Activated T-cell treated with anti-CD3 and anti-CD28 coated beads, Interleukin-2, amount 50 U/mL, for 72 hours (primary cell): ENCODE measurements at places on chromosomes 11 and 22. TPM values are rescaled to one million over a fixed set of nuclear protein-coding genes. Genes with fewer than 3 reads are reported as not detected.
A peak's percentile ranks its signal among the peaks of the same experiment; 100 is the strongest.

DNA sequence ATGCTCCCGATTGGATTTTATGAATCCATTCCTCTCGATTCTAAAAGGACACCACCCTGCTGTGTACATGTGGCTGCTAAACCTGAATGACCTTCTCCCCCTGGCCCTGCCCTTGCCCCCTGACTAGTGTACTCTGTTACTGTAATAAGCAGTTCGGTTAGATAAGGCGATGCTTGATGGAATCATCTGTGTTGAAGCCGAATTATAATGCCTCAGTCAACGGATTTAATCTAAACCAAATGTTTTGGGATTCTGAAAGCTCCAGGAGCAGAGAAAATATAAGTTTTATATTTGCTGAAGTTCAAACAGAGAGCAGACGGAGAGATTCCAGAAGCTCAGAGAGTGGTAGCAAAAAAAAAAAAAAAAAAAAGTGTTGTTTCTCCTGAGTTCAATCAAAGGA, 275.4 kb upstream of the MPPED2 start:
- H3K4me3 ChIP-seq = no peak overlapping the region
- no peaks in the 10 kb centered on the region for H3K4me1 ChIP-seq
- DNase-seq = no peak
- no peak overlapping the region for H3K27ac ChIP-seq

- peaks cover 13% of the 10 kb centered on the region for H3K36me3 ChIP-seq
- H3K4me3 ChIP-seq = no peak overlapping the region
- H3K27ac ChIP-seq = peak overlapping the region; percentile 35
- peak; percentile 36 for DNase-seq
- peaks cover 8% of the 10 kb centered on the region for H3K27me3 ChIP-seq
Measured at GRCh38 chr11:9562716-9563115, 10.8 kb upstream of the WEE1 start.

DNA sequence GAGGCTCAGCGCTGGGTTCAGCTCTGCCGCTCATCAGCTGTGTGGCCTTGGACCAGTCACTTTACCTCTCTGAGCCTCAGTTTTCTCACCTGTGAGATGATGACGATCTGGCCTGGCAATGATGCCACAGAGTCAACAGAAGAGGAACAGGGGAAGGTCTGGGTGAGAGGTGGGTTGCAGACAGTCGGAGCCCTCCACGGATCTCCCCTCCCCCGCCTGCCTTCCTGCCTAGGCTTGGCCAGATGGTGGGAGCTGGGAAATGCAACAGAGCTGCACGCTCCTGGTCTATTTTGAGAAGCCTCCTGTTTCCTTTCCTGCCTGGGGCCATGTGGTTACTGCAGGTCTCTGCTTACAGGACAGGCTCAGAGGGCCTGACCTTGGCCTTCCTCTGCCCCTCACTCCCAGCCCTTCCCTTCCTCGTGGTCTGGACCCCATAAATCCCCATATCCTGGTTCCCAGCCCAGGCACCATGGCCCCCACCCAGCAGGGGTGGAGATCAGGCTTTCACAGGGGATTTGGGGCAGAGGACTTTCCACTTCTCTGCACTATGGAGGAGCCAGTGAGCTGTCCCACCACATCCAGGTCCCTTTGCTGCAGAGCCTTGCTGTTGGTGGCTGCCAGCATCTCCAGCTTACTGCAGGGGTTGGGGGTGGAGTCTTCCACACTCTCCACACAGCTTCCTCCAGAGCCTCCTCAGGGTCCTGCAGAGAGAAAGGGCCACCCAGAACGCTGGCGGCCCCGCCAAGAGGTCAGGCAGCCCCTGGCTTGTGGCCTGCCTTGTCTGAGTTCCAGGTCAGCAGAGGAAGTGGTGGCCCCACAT, 46.9 kb downstream of the C11orf96 start:
- no peaks in the 10 kb centered on the region for H3K36me3 ChIP-seq
- H3K27ac ChIP-seq = no peak overlapping the region
- no peak overlapping the region for H3K4me3 ChIP-seq
- H3K27me3 ChIP-seq = peaks cover 20% of the 10 kb centered on the region
- H3K4me1 ChIP-seq = no peaks in the 10 kb centered on the region

- no peak overlapping the region for H3K27ac ChIP-seq
- no peak for DNase-seq
Measured at GRCh38 chr11:63762654-63763495, 5.7 kb downstream of the ZFTA start.

DNA sequence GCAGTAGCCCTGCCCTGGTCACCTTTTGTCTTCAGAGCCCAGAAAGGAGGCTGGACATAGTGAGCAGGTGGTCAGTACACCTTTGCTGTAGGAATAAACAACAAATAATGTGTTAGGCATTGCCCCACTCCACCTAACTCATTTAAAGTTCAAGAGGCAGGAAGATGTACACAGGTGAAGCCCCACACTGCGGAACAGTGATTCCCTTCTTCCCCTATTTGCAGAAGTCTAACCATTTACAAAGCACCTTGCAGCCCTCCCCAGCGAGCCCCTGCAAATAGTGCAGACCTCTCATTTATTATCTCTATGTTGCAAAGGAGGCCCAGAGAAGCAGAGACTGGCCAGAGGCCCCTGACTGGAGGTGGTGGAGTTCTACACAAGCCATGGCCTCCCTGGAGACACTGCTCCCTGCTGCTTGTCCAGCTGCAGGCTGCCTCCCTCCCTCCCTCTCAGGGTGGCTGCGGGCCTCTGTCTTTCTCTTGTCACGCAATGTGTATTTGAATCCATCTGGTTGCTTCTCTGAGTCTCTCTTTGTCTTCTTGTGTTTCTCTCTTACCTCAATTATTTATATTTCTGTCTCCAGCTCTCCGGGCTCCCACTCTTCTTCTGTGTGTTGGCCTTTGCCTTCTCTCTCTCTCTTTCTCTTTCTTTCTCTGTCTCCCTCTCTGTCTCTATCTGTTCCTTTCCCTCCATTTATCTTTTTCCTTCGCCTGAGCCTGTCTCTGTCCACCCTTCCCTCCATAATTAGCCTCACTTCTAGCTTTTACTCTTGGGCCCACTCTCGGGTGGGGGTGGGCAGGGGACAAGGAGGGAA, 59.1 kb upstream of the PRDM11 start:
- H3K36me3 ChIP-seq = peaks cover 4% of the 10 kb centered on the region
- no peaks in the 10 kb centered on the region for H3K27me3 ChIP-seq
- H3K27ac ChIP-seq = peak overlapping the region; percentile 4
- H3K4me1 ChIP-seq = peaks cover 16% of the 10 kb centered on the region

- no peak for DNase-seq
- H3K4me1 ChIP-seq = no peaks in the 10 kb centered on the region
- H3K27ac ChIP-seq = no peak overlapping the region
Measured at GRCh38 chr11:79418241-79418640, 22.6 kb downstream of the TENM4 start.

DNA sequence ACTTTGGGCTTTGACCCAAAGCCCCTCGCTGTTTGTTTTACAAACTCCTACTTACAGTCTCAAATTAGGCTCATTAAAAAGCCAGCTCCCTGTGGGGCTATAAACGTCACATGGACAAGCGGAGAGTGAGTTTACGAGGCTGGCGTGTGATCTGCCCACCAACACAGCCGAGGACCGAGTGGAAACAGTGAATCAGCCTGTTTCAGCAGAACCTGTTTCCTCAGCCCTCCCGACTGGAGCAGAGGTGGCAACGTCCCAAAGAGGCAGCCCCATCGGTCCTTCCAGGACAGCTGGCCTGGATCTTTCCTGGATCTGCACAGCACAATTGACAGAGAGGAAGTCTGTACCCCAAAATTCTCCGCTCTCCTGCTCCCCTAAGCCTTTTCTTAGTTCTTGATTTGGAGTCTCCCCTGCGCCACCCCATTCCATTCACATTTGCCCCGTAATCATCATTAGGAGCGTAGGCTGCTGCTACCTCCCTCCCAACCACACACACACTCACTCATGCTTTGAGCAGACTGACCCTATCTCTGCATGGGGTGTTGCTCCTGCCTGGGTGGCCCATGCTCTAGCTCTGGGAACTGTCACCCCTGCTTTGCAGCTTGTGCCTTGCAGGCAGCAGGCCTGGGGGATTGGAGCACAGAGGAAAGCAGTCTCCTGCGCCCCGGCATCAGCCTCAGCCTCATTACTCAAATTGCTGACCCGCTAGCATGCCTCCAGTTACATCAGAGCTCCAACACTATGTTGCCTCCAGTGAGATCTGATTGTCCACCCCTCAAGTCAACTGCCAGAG, 117.8 kb downstream of the NAT10 start:
- DNase-seq = no peak
- H3K4me3 ChIP-seq = no peak overlapping the region
- no peak overlapping the region for H3K27ac ChIP-seq
- no peaks in the 10 kb centered on the region for H3K4me1 ChIP-seq
- peaks cover 29% of the 10 kb centered on the region for H3K27me3 ChIP-seq
- H3K36me3 ChIP-seq = no peaks in the 10 kb centered on the region

GRCh38 chr11:2301631-2302305, at the start of the genes C11orf21 and TSPAN32:
Gene C11orf21 (minus strand): TSS chr11:2301918. CDS start chr11:2301808, 110 bp downstream.
Gene TSPAN32 (plus strand): TSS chr11:2302013. CDS start chr11:2302150, 137 bp downstream.
- peaks cover 2% of the 10 kb centered on the region for H3K36me3 ChIP-seq
- peak within 1 kb of the TSS; percentile 97 for H3K4me3 ChIP-seq
- H3K27ac ChIP-seq = peak within 1 kb of the TSS; percentile 72
- peaks cover 33% of the 10 kb centered on the region for H3K4me1 ChIP-seq

- H3K27ac ChIP-seq = no peak overlapping the region
- no peaks in the 10 kb centered on the region for H3K36me3 ChIP-seq
- DNase-seq = no peak
Measured at GRCh38 chr11:107605061-107606006, 14.4 kb downstream of the ELMOD1 start.

- H3K4me1 ChIP-seq = no peaks in the 10 kb centered on the region
- no peak overlapping the region for H3K4me3 ChIP-seq
- DNase-seq = no peak
- H3K27ac ChIP-seq = no peak overlapping the region
- peaks cover 19% of the 10 kb centered on the region for H3K27me3 ChIP-seq
Measured at GRCh38 chr11:33552756-33553155, 147.9 kb downstream of the C11orf91 start.

DNA sequence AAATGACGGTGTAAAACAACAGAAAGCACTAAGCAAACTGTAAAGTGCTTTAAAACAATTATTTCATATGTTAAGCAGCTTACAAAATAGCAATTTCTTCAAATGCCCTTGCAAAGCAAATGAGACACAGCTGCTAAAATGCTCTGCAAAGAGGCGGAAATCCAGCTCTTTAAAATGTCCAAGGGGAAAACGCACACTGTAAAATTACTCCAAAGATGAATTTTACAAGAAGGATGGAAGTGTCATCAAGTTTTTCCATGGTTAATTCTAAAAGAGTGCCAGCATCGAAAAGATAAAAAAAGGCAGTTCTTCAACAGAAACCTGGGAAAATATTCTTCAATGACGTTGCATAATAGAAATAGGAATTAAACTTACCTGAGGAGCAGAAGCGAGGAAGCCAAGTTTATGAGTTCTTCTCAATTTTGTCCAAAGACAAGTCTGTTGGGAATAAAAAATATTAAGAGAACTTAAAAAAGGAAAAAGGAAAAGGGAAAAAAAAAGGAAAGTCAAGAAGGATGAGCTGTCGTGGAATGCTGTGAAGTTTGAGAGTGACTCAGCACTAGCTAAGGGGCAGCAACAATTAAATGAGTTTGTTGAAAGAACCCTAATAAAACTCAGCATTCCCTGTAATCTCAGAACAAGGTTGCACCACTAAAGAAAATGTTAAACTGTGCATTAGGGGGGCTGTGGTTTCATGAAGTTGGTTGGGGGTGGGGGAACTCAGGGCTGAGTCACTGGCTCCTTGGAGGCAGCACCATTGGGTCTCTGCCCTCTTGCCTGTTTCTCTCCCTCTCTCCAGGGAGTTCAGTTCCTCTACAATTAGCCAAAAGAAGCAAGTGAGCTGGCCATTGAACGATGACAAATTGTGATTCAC, 64.2 kb upstream of the BLID start:
- peaks cover 9% of the 10 kb centered on the region for H3K27me3 ChIP-seq
- H3K27ac ChIP-seq = no peak overlapping the region
- no peak for DNase-seq
- no peaks in the 10 kb centered on the region for H3K4me1 ChIP-seq
- no peaks in the 10 kb centered on the region for H3K36me3 ChIP-seq

- no peaks in the 10 kb centered on the region for H3K36me3 ChIP-seq
- H3K27me3 ChIP-seq = peaks cover 34% of the 10 kb centered on the region
- no peak overlapping the region for H3K4me3 ChIP-seq
- H3K27ac ChIP-seq = no peak overlapping the region
Measured at GRCh38 chr11:64705501-64705900, 17.5 kb downstream of the NRXN2 start.

The LMO2 gene
- total RNA-seq = not detected

The GGTLC3 gene
- total RNA-seq = not detected

The DCDC1 gene
- total RNA-seq = not detected

The OR8G1 gene
- not detected for total RNA-seq
